ENCODE measurements at places on chromosomes 11 and 22.

GRCh38 chr22:44392446-44392921, 79.7 kb upstream of the SHISAL1 start:
- no peak overlapping the region for H3K27ac ChIP-seq
- H3K36me3 ChIP-seq = no peaks in the 10 kb centered on the region
- peaks cover 26% of the 10 kb centered on the region for H3K27me3 ChIP-seq
- H3K4me1 ChIP-seq = peaks cover 1% of the 10 kb centered on the region
- no peak for DNase-seq

DNA sequence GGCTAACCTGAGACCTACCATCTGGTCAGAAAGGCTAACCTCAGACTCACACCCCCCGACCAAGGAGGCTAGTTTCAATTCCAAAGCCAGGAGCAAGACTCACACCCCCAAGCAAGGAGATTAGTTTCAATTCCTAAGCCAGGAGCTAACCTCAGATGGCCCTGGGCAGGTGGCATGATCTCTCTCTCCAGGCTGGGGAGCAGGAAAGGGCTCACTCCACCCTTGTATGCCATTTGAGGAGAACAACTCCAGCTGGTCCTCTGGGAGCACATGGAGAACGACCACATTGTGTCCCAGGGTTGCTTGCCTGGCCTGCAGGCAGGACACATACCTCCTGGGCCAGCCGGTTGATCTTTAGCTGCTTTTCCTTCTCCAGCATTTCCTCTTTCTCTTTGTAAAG, 32.6 kb downstream of the USH1C start:
- H3K27me3 ChIP-seq = peaks cover 26% of the 10 kb centered on the region
- no peaks in the 10 kb centered on the region for H3K4me1 ChIP-seq
- H3K36me3 ChIP-seq = peaks cover 3% of the 10 kb centered on the region
- no peak overlapping the region for H3K4me3 ChIP-seq
- no peak for DNase-seq

- H3K27ac ChIP-seq = no peak overlapping the region
- no peak overlapping the region for H3K4me3 ChIP-seq
- peaks cover 1% of the 10 kb centered on the region for H3K4me1 ChIP-seq
- H3K36me3 ChIP-seq = peaks cover 2% of the 10 kb centered on the region
- no peak for DNase-seq
- peaks cover 28% of the 10 kb centered on the region for H3K27me3 ChIP-seq
Observed at GRCh38 chr11:110097459-110098012, 4.3 kb downstream of the ZC3H12C start.

DNA sequence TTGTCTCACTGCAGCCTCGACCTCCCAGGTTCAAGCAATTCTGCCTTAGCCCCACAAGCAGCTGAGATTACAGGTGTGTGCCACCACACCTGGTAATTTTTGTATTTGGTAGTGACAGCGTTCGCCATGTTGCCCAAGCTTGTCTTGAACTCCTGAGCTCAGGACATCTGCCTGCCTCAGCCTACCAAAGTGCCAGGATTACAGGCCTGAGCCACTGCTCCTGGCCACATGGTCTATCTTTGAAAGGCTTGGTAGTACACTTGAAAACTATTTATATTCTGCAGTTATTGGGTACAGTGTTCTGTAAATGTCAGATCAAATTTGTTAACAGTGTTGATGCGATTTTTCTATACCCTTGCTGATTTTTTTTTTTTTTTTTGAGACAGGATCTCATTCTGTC, 9.5 kb downstream of the CRYBA4 start:
- no peaks in the 10 kb centered on the region for H3K36me3 ChIP-seq
- no peak for DNase-seq
- H3K4me1 ChIP-seq = peaks cover 33% of the 10 kb centered on the region

- no peak overlapping the region for H3K4me3 ChIP-seq
- peaks cover 14% of the 10 kb centered on the region for H3K27me3 ChIP-seq
- no peaks in the 10 kb centered on the region for H3K36me3 ChIP-seq
- no peaks in the 10 kb centered on the region for H3K4me1 ChIP-seq
Observed at GRCh38 chr11:2713094-2713493, 13.3 kb upstream of the KCNQ1OT1 start.

GRCh38 chr22:49509016-49509415, 318.7 kb downstream of the BRD1 start:
- H3K27ac ChIP-seq = no peak overlapping the region
- no peak for DNase-seq
- H3K27me3 ChIP-seq = no peaks in the 10 kb centered on the region
- H3K36me3 ChIP-seq = no peaks in the 10 kb centered on the region
- H3K4me1 ChIP-seq = peaks cover 6% of the 10 kb centered on the region

GRCh38 chr11:130445788-130446187, 2.7 kb upstream of the ADAMTS15 start:
- peaks cover 33% of the 10 kb centered on the region for H3K27me3 ChIP-seq
- DNase-seq = no peak
- H3K4me1 ChIP-seq = peaks cover 5% of the 10 kb centered on the region
- no peak overlapping the region for H3K27ac ChIP-seq
- H3K36me3 ChIP-seq = no peaks in the 10 kb centered on the region

DNA sequence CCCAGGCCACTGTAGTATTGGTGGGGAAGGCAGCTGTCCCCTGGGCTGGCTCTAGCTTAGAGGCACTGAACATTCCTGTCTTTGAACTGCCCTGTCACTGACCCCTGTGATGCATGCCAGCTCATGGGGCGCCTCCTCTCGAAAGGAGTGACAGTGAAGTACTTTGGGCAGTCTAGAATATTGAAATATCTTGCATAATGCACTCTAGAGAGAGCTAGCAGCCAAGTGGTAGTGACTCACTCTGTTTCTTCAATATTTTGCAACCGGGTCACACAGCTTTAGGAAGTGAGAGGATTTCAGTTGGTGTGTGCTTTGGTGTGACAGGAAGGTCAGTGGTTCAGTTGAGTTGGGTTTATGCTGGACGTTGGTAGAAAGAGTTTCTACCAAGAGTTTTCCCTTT, 35.5 kb upstream of the ST14 start:
- H3K36me3 ChIP-seq = peaks cover 17% of the 10 kb centered on the region
- no peak for DNase-seq
- peaks cover 21% of the 10 kb centered on the region for H3K4me1 ChIP-seq
- peak overlapping the region; percentile 23 for H3K27ac ChIP-seq
- H3K27me3 ChIP-seq = no peaks in the 10 kb centered on the region
- no peak overlapping the region for H3K4me3 ChIP-seq

DNA sequence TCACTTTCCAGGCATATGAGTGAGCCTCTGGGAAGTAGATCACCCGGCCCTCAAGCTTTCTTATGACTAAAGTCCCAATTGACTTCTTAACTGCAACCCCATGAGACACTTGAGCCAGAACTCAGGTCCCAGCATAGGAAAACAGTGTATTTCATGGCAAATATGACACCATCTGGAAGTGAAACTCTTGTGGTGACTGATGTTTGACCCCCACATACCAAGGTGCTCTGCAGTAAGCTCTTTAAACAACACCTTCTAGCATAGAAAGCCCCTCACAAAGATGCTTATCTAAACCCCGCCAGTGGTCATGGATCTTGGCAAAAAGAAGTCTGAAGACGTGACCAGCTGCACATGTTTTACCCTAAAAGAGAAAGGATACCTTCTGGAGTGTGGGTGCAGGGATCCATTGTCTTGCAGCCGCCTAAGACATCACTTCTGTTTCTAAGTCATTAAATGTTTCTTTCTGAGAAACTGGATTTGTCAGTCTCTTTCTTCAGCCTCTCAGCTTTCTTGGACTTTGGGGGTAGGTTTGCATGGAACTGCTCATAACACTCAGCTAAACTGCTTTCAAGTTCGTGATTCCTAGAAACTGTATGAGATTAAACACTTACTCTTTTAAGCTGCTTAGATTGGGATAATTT, 7.4 kb upstream of the PELI3 start:
- no peak overlapping the region for H3K27ac ChIP-seq
- DNase-seq = no peak
- no peak overlapping the region for H3K4me3 ChIP-seq

- H3K4me3 ChIP-seq = peak overlapping the region; percentile 54
- peaks cover 7% of the 10 kb centered on the region for H3K4me1 ChIP-seq
- no peak overlapping the region for H3K27ac ChIP-seq
- no peak for DNase-seq
- peaks cover 37% of the 10 kb centered on the region for H3K27me3 ChIP-seq
Observed at GRCh38 chr11:111977146-111978027, 40.2 kb downstream of the DIXDC1 start.

- no peak overlapping the region for H3K27ac ChIP-seq
- no peaks in the 10 kb centered on the region for H3K4me1 ChIP-seq
- no peaks in the 10 kb centered on the region for H3K36me3 ChIP-seq
- no peak overlapping the region for H3K4me3 ChIP-seq
Observed at GRCh38 chr11:101617735-101618332, 34.0 kb upstream of the TRPC6 start.

DNA sequence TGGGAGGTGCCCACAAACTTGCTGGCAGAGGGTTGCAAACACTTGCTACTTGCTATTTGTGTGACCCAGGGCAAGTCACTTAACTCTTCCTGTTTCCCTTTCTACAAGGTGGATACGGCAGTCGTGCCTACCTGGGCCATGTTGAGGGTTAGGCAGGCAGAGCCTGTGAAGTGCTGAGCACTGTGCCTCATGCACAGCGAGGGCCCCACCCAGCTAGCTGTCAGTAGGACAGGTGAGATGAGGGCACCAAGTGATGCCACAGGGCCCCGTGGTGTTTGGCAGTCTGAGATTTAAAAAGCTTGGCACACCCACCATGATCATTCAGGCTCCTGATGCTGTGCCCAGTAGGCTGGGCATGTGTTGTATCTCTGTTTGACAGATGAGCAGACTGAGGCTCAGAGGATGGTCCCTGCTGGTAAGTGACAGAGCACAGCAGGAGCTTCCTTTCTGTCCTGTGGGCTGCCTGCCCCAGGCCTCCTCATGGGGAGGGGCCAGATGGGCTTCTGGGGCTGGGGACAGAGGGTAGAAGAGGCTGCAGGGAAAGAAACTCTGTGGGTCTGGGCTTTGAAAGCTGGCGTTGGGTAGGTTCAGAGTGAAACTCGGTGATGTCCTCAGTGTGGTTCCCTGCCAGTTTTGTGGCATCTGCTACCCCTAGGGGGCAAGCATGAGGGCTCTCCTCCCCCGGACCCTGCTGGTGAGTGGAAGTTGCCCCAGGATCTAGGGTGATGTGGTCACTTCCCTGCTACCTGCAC, 59.3 kb downstream of the TSPAN18 start:
- no peaks in the 10 kb centered on the region for H3K36me3 ChIP-seq
- H3K27ac ChIP-seq = no peak overlapping the region
- no peak overlapping the region for H3K4me3 ChIP-seq
- no peak for DNase-seq
- no peaks in the 10 kb centered on the region for H3K27me3 ChIP-seq

- H3K27ac ChIP-seq = no peak overlapping the region
- H3K4me1 ChIP-seq = no peaks in the 10 kb centered on the region
- H3K36me3 ChIP-seq = no peaks in the 10 kb centered on the region
- DNase-seq = no peak
Observed at GRCh38 chr11:123318623-123319022, 111.4 kb upstream of the GRAMD1B start.

DNA sequence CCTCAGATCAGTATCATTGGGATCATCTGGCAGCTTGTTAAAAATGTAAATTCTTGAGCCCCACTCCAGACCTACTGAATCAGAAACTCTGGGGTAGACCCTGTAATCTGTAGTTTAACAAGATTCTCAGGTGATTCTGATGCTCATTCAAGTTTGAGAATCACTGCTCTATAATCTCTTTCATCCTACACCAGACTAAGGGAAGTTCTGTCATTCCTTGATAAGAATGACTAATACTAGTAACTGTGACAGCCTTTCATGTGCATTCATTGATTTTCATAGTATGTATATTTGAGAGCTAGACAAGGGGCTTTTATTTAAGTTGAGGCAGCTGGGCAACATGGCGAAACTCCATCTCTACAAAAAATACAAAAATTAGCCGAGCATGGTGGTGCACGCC, 30.0 kb downstream of the NAT10 start:
- peaks cover 53% of the 10 kb centered on the region for H3K36me3 ChIP-seq
- H3K27ac ChIP-seq = no peak overlapping the region
- DNase-seq = no peak
- no peak overlapping the region for H3K4me3 ChIP-seq

- no peak overlapping the region for H3K27ac ChIP-seq
- peaks cover 2% of the 10 kb centered on the region for H3K36me3 ChIP-seq
- no peak overlapping the region for H3K4me3 ChIP-seq
Observed at GRCh38 chr11:125136001-125136400, 24.6 kb upstream of the TMEM218 start.

- H3K27me3 ChIP-seq = no peaks in the 10 kb centered on the region
- no peak overlapping the region for H3K27ac ChIP-seq
- H3K4me1 ChIP-seq = peaks cover 36% of the 10 kb centered on the region
- H3K36me3 ChIP-seq = peaks cover 17% of the 10 kb centered on the region
Observed at GRCh38 chr11:123738374-123738773, 3.1 kb downstream of the ZNF202 start.

- H3K4me3 ChIP-seq = no peak overlapping the region
- H3K4me1 ChIP-seq = no peaks in the 10 kb centered on the region
- H3K36me3 ChIP-seq = no peaks in the 10 kb centered on the region
- DNase-seq = no peak
- no peak overlapping the region for H3K27ac ChIP-seq
Observed at GRCh38 chr11:71097506-71098240, 154.7 kb downstream of the SHANK2 start.

GRCh38 chr11:133576351-133576750, 44.0 kb upstream of the OPCML start:
- no peaks in the 10 kb centered on the region for H3K4me1 ChIP-seq
- no peak overlapping the region for H3K27ac ChIP-seq
- no peak overlapping the region for H3K4me3 ChIP-seq
- H3K36me3 ChIP-seq = no peaks in the 10 kb centered on the region
